ENCODE measurements at places on chromosomes 1 and 21. TPM values are rescaled to one million over a fixed set of nuclear protein-coding genes. Genes with fewer than 3 reads are reported as not detected.

DNA sequence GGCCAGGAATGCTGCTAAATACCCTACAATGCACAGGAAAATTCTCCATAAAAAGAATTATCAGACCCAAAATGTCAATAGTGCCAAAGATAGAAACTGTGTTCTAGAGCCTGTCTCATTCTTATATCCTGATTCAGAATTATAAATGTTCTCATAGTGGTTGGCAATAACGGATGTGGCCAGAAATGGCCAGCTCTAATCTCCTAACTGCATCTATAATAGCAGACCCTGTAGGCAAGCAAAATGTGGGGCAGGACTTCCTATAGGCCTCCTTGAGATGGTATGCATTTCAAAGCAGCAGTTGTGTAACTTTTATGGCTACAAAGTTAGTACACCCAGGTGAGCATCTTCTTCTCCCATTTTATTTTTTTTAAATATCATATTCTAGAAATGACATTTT lies 95.9 kb upstream of the SGIP1 start:
- no peak overlapping the region for H3K4me3 ChIP-seq
- peaks cover 8% of the 10 kb centered on the region for H3K4me1 ChIP-seq
- no peak overlapping the region for H3K27ac ChIP-seq
- no peaks in the 10 kb centered on the region for H3K27me3 ChIP-seq

- no peak overlapping the region for H3K4me3 ChIP-seq
- H3K27ac ChIP-seq, result no peak overlapping the region
- H3K36me3 ChIP-seq, result no peaks in the 10 kb centered on the region
- DNase-seq, result no peak
- H3K27me3 ChIP-seq, result no peaks in the 10 kb centered on the region
Measured at GRCh38 chr1:230621324-230622030, 20.8 kb upstream of the COG2 start.

- DNase-seq, result peak; percentile 66
- H3K27me3 ChIP-seq, result no peaks in the 10 kb centered on the region
- peaks cover 4% of the 10 kb centered on the region for H3K4me1 ChIP-seq
- H3K4me3 ChIP-seq, result no peak overlapping the region
Measured at GRCh38 chr1:116515702-116516101, 55.1 kb downstream of the CD58 start.

DNA sequence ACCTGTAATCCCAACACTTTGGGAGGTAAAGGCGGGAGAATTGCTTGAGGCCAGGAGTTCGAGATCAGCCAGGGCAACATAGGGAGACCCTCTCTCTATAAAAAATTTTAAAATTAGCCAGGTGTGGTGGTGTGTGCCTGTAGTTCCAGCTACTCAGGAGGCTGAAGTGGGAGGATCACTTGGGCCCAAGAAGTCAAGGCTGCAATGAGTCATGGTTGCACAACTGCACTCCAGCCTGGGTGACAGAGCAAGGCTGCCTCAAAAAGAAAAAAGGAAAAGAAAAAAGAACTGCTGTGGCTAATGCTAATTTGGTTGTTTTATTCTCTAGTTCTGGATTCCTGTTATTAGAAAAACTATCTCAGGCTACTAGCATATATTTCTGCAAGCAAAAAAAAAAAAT lies 29.8 kb downstream of the DBT start:
- no peaks in the 10 kb centered on the region for H3K4me1 ChIP-seq
- no peak for DNase-seq
- H3K4me3 ChIP-seq, result no peak overlapping the region
- no peaks in the 10 kb centered on the region for H3K27me3 ChIP-seq
- no peak overlapping the region for H3K27ac ChIP-seq

DNA sequence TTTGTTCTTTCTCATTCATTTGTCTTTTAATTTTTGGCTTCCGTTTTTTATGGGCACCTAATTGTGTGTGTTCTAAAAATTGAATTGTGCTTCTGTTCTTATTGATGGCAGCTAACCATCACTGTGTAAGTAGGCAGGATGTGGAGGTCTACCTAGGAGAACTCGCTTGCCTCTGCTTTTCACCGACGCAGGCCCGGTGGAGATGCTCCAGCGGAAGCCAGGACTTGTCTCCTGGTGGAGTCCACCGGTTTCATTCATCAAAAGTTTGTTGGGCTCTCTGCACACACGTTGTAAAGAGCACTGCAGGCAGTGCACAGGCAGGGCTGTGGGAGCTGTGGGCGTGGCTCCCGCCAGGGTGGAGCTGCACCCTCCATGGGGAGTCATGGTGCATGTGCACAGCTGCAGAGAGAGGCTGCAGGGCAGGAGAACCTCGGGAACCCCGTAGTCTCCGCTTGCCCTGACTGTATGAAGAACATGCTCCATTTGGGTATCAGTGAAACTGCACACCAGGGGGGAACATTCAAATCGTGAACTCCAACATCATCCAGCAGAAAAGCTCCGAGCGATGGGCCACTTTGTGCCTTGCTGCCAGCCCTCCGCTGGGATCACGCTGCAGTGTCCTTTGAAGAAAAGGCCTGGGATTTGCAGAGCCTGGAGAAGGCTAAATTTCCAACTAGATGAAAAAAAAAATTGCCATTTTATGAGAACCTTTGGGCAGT lies 6.0 kb upstream of the C1orf174 start:
- H3K4me3 ChIP-seq, result no peak overlapping the region
- no peaks in the 10 kb centered on the region for H3K36me3 ChIP-seq
- no peaks in the 10 kb centered on the region for H3K27me3 ChIP-seq
- H3K27ac ChIP-seq, result no peak overlapping the region

DNA sequence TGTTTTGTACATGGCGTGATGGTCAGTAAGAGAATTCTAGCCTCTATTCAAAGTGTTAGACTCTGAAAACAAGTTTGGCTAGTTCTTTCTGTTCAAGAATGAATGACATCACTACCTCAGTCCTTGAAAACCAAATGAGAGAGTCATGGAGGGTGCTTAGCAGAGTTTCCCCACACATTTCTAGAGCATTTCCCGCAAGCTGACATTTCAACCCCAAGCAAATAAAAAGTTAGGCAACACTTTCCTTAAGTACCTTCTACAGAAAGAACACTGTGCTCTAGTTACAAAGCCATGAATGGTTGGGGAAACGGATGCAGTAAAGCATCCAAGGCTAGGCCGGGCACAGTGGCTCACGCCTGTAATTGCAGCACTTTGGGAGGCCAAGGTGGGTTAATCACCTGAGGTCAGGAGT lies 47.9 kb upstream of the SLC44A3 start:
- H3K36me3 ChIP-seq, result no peaks in the 10 kb centered on the region
- H3K27me3 ChIP-seq, result no peaks in the 10 kb centered on the region
- H3K4me1 ChIP-seq, result no peaks in the 10 kb centered on the region
- H3K27ac ChIP-seq, result peak overlapping the region; percentile 56
- no peak for DNase-seq
- H3K4me3 ChIP-seq, result no peak overlapping the region

- no peak overlapping the region for H3K27ac ChIP-seq
- H3K36me3 ChIP-seq, result no peaks in the 10 kb centered on the region
- no peaks in the 10 kb centered on the region for H3K27me3 ChIP-seq
- no peak for DNase-seq
- no peaks in the 10 kb centered on the region for H3K4me1 ChIP-seq
Measured at GRCh38 chr1:173562813-173563212, 40.1 kb downstream of the SLC9C2 start.

DNA sequence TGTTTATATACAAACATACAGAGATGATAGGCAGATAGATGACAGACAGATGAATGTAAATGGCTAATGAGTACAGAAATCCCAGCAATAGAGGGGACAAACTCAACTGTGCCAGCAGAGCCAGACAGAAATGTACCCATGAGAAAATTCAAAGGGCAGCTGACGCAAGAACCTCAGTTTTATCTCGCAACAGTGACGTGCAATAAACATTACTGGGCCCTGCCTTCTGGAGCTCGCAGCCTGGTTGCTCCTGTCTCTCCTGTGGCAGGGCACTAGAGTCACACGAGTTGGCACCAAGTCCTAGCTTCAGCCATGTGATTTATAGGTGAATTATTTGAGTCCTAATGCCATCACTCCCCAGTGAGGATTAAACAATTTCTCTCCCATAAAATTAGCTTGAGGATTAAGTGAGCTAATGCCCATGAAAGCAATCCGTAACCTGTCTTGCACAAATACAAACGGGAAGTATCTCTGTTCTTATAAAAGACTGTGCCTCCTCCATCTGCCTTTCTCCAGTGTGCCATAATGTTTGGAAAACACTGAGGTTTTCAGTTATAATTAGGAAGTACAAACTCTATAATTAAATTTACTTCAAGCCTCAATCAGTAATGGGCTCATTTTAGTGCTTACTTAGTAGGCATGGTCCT lies 50.7 kb downstream of the VAV3 start:
- H3K4me3 ChIP-seq, result no peak overlapping the region
- no peak overlapping the region for H3K27ac ChIP-seq

- H3K4me3 ChIP-seq, result no peak overlapping the region
- no peaks in the 10 kb centered on the region for H3K27me3 ChIP-seq
- H3K4me1 ChIP-seq, result no peaks in the 10 kb centered on the region
- H3K36me3 ChIP-seq, result no peaks in the 10 kb centered on the region
- H3K27ac ChIP-seq, result no peak overlapping the region
Measured at GRCh38 chr1:111032295-111032897, 68.7 kb upstream of the LRIF1 start.

DNA sequence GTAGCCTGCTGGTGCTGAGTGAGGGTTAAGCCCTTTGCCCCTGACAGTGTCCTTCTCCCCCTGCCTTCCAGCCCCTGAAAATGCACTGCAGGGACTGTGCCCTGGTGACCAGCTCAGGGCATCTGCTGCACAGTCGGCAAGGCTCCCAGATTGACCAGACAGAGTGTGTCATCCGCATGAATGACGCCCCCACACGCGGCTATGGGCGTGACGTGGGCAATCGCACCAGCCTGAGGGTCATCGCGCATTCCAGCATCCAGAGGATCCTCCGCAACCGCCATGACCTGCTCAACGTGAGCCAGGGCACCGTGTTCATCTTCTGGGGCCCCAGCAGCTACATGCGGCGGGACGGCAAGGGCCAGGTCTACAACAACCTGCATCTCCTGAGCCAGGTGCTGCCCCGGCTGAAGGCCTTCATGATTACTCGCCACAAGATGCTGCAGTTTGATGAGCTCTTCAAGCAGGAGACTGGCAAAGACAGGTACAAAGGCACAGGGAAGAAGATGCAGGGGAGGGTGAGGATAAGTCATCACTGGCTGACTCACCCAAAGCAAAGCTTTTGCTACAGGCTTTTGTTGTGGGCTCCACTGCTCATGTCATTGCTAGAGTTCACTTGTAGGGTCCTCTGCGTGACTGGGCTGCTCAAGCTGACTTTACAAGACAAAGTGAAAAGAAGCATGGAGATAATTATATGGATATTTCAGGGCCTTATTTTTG lies 174.9 kb downstream of the PIGK start:
- H3K36me3 ChIP-seq, result no peaks in the 10 kb centered on the region
- H3K4me1 ChIP-seq, result no peaks in the 10 kb centered on the region
- DNase-seq, result no peak
- no peaks in the 10 kb centered on the region for H3K27me3 ChIP-seq

DNA sequence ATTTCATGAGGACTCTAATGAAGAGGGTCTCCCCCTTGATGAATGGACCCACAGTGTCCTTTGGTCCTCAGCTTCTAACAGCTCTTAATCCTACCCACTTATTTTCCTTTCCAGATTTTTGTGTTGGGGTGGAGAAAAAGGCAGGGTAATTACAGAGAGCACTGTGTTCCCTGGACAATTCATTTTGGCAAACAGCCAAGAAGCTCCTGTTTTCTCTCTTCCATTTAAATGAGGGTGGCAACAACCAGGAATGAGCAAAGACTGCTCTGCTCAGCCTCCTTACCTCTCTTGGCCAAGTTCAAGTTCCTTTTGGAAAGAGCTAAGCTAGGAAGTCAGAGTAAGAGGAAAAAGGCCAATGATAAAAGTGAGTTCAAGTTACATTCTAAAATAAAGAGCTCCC lies 11.9 kb downstream of the XKR8 start:
- no peak overlapping the region for H3K27ac ChIP-seq
- no peaks in the 10 kb centered on the region for H3K36me3 ChIP-seq
- H3K27me3 ChIP-seq, result no peaks in the 10 kb centered on the region

DNA sequence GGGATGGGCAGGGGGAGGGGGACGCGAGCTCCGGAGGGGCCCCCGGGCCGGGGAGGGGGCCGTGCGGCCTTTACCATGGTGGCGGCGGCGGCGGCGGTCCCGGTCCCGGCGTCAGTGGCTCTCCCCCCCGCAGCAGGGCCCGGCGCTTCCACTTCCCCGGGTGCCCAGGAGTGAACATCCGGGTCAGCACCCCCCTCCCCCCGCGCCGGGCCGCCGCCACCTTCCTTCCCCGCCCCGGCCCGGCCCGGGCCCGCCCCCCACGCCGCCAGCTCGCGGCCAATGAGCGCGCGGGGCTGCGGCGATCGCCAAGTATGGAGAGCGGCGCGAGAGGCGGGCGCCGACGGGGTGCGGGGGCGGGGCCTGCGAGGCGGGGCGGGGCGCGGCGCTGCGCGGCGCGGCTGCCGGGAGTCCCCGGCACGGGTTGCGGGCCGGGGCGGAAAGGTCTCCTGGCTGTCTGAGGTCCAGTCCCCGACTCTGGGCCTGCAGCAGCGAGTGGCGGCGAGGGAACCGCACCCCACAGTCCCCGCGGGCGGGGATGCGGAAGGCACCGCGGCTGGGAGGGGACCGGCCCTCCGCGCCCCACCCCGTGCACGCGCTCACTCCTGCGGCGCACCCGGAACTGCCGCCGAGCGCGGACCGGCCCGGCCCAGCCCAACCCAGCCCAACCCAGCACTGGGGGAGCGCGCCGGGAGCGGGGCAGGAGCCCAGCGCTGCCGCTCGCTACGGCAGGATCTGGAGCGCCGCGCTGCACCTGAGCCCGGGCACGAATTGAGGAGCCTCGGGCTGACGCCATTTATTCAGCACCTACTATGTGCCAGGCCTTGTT lies at the start of gene CAPZB:
TSS of gene CAPZB (minus strand) at position 178 of the 826 bp plus-strand sequence. CDS start at position 77, 101 bp downstream.
- H3K4me1 ChIP-seq, result peaks cover 4% of the 10 kb centered on the region
- peak; percentile 97 for DNase-seq
- H3K4me3 ChIP-seq, result peak within 1 kb of the TSS; percentile 83
- H3K36me3 ChIP-seq, result no peaks in the 10 kb centered on the region

DNA sequence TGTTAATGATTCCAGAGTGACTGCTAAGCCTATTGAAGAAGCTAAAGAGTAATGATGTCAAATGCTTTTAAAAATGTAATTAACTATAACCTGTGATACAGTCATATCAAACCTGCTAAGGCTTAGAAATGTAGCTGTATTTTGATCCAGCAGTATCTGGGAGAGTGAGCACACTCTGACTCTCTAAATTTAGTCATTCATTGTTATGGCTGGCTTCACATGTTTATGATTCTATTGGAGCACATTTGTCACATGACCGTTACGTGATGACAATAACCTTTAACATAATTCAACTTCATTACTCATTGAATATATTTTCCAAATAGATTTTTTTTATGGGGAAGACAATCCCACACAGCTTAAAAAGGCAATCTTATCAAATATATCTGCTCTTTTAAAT lies 587.1 kb downstream of the LMO4 start:
- no peaks in the 10 kb centered on the region for H3K27me3 ChIP-seq
- no peaks in the 10 kb centered on the region for H3K36me3 ChIP-seq
- no peak overlapping the region for H3K27ac ChIP-seq
- no peak for DNase-seq
- H3K4me1 ChIP-seq, result no peaks in the 10 kb centered on the region
- no peak overlapping the region for H3K4me3 ChIP-seq

- DNase-seq, result no peak
- H3K27me3 ChIP-seq, result no peaks in the 10 kb centered on the region
- no peaks in the 10 kb centered on the region for H3K36me3 ChIP-seq
- peak overlapping the region; percentile 53 for H3K27ac ChIP-seq
- no peak overlapping the region for H3K4me3 ChIP-seq
Measured at GRCh38 chr1:23381233-23381885, 11.7 kb upstream of the ZNF436 start.

GRCh38 chr1:90714521-90714951 lies 2.6 kb downstream of the BARHL2 start:
- H3K4me1 ChIP-seq, result no peaks in the 10 kb centered on the region
- H3K27me3 ChIP-seq, result no peaks in the 10 kb centered on the region
- no peaks in the 10 kb centered on the region for H3K36me3 ChIP-seq

RGS8 gene
- not detected for total RNA-seq

CD34 gene
- total RNA-seq, result 21.9 TPM

AMY1C gene
- total RNA-seq, result not detected

CELSR2 gene
- 5.9 TPM for total RNA-seq

DCST2 gene
- 4.9 TPM for total RNA-seq

Measured in Peyer's patch (tissue), 4 donors.